ENCODE measurements at places on chromosomes 2 and 18. TPM values are rescaled to one million over a fixed set of nuclear protein-coding genes. Genes with fewer than 3 reads are reported as not detected.

DNA sequence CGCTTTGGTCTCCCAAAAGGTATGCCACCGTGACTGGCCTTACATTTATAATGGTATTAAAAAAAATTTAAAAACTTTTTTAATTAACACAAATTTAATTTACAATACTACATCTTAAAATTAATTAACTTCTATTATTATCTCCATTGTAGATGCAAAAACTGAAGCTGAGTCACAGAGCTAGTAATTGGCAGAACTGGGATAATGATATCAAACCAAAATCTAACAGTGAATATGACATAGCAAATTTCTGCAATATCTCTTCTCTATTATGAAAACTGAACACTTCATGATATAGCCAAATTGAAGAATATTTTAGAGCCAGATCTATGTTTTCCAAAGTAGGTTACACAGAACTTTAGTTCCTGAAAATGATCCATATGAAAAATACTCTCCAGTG lies 66.4 kb upstream of the CHAC2 start:
- DNase-seq: no peak

- no peak for DNase-seq
Measured at GRCh38 chr2:168814939-168815907, 12.8 kb downstream of the NOSTRIN start.

DNA sequence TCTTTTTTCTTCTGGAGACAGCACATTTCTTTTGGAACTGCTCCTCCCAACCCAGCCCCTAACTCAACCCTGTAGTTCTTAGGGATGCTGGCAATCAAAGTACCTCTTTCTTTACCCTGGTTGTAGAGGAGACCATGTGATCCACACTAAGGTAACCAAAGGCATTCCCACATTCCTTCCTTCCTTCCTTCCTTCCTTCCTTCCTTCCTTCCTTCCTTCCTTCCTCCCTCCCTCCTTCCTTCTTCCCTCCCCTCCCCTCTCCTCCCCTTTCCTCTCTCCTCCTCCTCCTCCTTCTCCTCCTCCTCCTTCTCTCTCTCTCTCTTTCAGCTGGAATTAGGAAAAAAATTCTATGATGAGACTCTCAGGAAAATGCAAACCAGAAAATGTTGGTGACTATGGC lies 13.8 kb upstream of the RAPH1 start:
- DNase-seq: no peak

The OXER1 gene
- 7.3 TPM for polyA plus RNA-seq

- no peak for DNase-seq
Measured at GRCh38 chr2:69911985-69912563, 2.8 kb upstream of the MXD1 start.

- no peak for DNase-seq
Measured at GRCh38 chr18:69978732-69979715, 31.4 kb upstream of the CD226 start.

The ACKR3 gene
- 60.8 TPM for polyA plus RNA-seq

DNA sequence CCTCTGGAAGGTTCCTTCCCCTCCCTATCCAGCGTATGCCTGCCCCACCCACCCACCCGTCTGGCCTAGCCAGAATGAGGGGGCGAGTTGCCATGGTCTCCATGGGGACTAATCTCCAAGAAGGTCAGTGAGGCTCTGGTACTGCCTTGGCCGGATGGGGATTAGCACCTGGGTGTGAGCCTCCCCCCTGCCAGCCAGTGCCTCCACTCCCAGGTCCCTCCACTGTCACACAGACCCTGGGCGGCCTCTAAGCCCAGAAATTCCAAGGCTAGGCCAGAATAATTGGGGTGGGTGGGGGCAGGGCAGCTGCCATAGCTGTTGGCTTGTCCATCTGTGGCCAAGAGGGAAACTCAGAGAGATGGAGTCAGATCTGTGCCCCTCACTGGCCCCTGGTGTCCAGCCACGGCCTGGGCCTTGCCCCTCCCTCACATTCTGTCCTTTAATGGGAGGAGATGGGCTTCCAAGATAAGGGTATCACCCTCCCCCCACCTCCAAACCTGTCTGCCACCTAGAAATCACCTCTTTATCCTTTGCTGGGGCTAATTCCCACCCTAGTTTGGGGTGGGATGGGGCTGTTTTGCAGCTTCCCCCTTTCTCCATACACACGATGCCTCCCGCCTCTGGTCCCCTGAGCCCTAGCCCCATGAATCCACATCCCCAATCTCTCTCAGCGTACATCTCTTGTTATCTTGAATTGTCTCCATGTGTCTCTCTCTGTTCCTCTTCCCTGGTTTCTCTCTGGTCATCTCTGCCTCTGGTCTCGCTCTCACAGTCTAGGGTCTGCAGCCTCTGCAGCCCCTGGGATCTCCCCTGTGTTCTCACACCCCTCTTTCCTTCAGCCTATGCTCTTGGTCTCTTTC lies 6.0 kb upstream of the CRYBA2 start:
- DNase-seq: no peak

DNA sequence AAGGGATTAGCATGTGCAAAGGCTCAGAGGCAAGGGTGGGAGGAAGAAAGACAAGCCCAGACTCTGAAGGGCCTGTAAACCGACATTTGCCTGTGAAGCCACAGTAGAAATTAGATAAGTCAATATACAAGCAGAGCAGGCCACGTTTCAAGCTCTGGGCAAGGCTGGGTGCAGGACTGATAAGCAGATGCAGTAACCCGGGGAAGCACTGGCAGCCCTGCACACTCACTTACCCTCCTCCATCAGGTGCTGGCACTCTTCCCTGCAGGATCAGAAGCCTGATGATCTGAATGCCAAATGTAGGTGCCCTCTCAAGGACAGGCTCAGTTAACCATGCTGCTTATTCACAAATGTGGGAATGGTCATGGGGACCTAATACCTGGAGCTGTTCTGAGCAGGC lies 46.3 kb upstream of the RAB12 start:
- no peak for DNase-seq

DNA sequence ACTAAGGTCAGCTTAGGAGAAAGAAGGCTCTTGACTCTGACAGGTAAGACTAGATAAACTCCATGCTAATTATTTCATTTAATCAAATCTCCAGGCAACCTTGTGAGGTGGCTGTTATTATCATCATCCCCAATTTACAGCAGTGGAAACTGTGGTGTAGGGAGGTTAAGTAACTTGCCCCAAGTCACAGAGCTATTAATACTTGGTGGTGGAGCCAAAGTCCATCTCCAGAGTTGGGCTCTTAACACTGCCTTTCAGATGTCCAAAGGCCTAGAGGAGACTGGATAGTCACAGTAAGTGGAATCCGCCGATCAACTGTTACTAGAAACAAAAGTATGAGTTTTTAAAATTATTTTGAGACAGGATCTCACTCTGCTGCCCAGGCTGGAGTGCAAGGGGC lies 46.6 kb upstream of the SP3 start:
- DNase-seq: no peak

DNA sequence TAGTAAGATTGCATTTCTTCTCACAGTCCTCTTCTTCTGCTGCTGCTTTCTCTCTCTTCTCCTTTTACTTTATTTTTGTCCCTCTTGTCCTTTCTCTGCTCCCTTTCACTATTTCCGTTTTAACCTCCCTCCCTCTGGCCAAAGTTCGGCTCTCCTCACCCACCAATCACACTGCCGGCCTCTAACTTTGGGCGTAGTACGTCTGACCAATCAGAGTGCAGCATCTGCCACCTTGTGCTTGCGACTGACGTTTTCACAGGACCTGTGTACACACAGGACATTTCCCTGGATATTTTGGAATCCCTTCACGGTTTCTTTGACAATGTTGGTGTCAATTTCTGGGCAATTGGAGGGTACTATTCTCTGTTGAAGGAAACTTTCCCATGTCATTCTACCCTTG lies 22.6 kb upstream of the ICOS start:
- DNase-seq: no peak

DNA sequence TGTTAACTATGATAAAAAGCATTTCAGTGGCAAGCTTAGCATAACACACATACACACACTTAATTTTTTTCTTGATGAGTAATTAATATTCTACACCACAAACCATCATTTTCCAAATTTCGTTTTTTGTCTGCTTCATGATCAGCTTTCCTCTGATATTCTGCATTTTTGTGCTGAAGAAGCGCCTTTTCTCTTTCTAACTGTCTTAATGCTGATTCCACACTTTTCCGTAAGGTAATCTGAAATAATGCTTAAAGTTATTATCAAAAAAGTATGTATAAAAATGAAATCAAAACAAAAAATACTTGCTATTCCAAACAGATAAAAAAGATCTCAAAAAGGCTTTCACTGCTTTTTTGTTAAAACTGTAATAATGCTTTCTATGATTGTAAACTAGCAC lies 60.1 kb downstream of the SLC66A3 start:
- no peak for DNase-seq

GRCh38 chr2:121003391-121003790 lies 267.7 kb downstream of the GLI2 start:
- DNase-seq: no peak

DNA sequence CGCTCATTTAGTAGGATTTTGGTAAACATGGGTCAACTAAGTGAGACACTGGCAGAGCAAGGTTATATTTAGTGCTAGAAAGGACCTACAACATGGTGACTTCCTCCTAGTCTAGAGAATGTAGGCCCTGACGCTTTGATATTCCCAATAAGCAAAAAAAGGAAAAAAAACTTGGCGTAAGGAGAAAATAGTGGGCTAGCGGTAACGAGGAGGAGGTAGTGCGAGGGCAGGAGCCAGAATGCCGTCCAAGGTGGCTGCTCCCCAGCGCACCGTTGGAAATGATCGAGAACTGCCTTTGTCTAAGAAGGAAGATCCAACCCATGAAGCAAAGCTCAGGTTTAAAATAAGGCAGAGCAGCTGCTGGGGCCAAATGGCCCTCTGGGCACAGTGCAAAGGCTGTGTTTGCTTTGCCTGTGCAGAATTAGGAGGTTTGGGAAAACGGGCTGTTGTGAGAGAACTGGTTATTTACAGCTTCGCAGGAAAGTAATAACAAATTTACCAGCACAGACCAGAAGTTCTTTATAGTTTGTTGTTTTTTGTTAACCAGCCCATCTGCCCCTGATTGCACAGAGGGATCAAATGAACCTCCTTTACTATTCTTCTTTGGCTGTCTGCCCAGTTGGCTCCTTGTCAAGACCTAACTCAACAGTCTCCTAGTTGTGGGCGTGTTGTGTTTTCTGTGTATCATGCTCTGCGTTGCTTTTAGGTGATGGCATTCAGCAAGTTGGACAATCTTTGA lies 86.6 kb downstream of the ITGB1BP1 start:
- peak; percentile 71 for DNase-seq

GRCh38 chr2:97889156-97889555 lies 106.6 kb downstream of the TMEM131 start:
- DNase-seq: no peak

DNA sequence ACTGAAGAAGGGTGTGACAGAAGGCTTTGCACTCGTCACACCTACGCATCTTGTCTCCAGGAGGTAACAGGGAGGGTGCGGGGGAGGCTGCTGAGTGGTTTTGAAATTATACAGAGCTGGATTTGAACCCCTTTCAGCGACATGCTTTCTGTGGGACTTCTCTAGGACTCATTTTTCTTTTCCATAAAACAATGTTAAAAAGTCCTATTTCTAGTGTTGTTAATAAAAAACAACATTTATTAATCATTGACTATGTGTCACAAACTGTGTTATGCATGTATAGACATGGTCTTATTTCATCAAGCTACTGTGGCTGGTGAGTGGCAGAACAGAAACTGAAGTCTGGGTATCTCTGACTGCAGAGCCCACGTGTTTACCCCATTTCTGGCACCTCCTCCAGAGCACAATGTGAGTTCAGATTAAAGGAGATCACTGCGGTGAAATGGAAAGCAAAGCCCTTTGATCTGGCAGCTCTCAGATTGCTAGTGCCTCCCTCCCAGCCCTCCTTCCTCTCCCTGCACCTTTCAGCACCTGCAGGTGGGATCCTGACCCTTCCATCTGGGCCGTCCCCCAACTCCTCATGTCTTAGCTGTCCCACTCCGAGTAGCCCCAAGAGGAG lies 315.5 kb upstream of the MYT1L start:
- no peak for DNase-seq

- DNase-seq: no peak
Measured at GRCh38 chr2:26861610-26862224, 13.8 kb downstream of the DPYSL5 start.

DNA sequence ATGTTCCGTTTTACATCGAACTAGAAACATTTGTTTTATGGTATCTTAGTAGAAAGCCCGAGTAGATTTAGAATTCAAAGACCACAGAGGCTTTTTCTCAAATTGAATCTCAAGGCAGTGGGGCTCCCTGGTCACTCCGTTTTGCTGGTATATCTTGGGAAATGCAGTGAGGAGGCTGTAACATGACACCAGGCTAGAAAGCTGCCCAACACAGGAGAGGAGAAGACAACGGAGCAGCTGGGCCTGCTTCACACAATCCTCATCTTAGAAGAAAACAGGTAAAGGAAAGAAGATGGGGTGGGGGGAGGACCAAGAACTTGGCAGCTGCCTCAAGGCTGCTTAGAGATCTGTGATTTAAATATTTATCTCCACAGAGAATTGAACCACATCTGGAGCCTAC lies 38.3 kb upstream of the EPB41L3 start:
- DNase-seq: no peak

DNA sequence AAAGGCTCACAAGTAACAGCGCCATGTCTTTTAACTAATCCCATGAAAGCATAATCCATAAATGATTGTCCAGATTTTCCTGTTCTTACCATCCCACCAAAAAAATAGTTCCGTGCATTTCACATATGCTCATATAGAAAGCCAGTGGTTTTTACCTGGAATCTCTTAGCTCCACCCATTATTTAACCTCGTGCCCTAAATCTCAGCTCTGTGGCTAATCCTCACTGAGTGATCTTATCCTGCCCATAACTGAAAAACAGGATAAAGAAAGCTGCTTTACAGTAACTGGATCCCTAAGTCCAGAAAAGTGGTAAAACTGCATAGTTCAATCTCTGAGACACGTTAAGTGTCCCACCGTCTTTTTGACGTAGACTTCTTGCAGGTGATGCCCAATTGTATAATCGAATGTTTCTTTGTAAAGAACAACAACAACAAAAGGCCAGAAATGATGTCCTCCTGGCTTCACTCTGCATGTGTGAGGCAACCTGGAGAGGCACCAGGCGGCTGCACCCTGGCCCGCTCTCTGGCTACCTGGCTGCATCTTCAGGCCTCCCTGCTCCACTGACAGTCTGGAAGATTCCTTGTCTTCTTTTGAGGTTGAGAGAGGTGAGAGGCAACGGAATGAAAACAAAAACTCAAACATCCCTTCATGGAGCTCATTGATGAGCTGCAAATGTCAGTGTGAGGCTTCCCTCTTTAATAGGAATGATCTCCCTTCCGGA lies 38.6 kb downstream of the FEZ2 start:
- no peak for DNase-seq

GRCh38 chr2:95043300-95044093 lies 18.0 kb downstream of the MAL start:
- DNase-seq: no peak

The C2orf15 gene
- polyA plus RNA-seq: 9.9 TPM

- no peak for DNase-seq
Measured at GRCh38 chr2:158724803-158725381, 70.2 kb upstream of the DAPL1 start.

GRCh38 chr2:36536776-36537175 lies 61.2 kb downstream of the FEZ2 start:
- no peak for DNase-seq

GRCh38 chr2:75667884-75668283 lies 21.3 kb downstream of the MRPL19 start:
- no peak for DNase-seq

GRCh38 chr2:10260130-10260529 lies 42.6 kb upstream of the HPCAL1 start:
- DNase-seq: no peak

GRCh38 chr18:51251625-51252024 lies 54.1 kb upstream of the MEX3C start:
- no peak for DNase-seq

- no peak for DNase-seq
Measured at GRCh38 chr2:45890819-45891218, 239.3 kb downstream of the PRKCE start.

Data from right renal pelvis (tissue), 4 donors.